Myocyte (in vitro differentiated cells): ENCODE measurements at places on chromosomes 13 and 19. TPM values are rescaled to one million over a fixed set of nuclear protein-coding genes. Genes with fewer than 3 reads are reported as not detected.

Gene LILRA5
- not detected in 2 replicates for total RNA-seq

Gene OVOL3
- total RNA-seq = not detected in 2 replicates

Gene PROZ
- not detected in 2 replicates for total RNA-seq

Gene PCDH8
- not detected in 2 replicates for total RNA-seq

Gene HCN2
- 2.9 and 3.5 TPM in 2 replicates for total RNA-seq

Gene ADAT3
- total RNA-seq = 4.7 and 5.0 TPM in 2 replicates

Gene SCAMP4
- total RNA-seq = 73.0 and 97.7 TPM in 2 replicates

Gene EEF2
- 2,539 and 2,715 TPM in 2 replicates for total RNA-seq

Gene FXYD1
- total RNA-seq = 22.9 and 36.6 TPM in 2 replicates

Gene USPL1
- total RNA-seq = 18.0 and 18.2 TPM in 2 replicates

Gene NPAS1
- 1.7 and 2.0 TPM in 2 replicates for total RNA-seq

Gene WTIP
- total RNA-seq = 22.1 and 32.3 TPM in 2 replicates
